ENCODE measurements at places on chromosomes 16 and 17.

DNA sequence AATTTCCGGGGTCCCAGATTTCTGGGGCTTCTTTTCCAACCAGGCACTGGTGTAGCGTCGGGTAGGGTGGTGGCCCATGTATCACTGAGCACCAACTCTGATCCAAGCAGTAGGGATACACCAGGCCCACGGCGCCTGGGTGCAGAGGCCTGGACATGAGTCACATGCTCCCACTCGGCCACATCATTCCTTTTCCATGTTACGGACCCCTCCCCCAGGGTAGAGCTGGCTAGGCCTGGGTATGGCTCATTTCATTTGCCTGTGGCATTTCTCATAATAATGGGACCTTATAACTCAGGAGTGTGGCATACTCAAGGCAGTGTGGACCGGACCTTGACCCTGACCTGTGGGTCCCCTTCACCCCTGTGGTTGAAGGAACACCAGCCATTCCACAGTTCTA, 18.0 kb upstream of the NDRG4 start:
- no peak for DNase-seq

GRCh38 chr17:75899353-75899752, 2.6 kb upstream of the TRIM65 start:
- DNase-seq = no peak

DNA sequence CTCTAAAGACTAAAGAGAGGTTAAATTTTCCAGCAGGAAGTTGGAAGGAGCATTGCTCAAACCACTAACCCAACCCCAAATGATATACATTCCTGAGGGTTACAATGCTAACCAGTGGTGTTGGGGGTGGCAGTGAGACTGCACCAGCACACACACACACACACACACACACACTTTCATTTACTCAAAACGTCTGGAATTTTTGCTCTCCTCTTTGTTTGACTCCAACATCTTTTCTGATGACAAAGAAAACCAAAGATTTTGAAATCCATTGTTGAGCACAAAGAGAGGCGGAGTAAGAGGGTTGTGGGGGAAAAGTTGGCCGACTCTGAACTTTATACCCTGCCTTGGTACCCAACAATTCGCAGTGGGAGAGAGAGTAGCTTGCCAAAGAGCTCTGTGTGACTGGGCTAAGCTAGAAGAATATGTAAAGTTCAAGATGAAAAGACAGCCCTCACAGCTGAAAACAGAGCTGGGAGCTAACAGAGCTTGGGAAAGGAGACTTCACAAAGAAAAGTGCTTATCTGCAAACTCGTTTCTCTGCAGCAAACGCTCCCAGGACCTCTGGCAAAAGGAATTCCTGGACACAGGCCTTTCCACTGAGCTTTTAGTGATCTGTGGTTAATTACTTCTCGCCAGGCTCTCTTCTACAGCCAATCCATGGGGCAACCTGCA, 426.0 kb upstream of the CDH11 start:
- DNase-seq = no peak

GRCh38 chr16:57264950-57265371, 19.5 kb downstream of the PLLP start:
- DNase-seq = no peak

DNA sequence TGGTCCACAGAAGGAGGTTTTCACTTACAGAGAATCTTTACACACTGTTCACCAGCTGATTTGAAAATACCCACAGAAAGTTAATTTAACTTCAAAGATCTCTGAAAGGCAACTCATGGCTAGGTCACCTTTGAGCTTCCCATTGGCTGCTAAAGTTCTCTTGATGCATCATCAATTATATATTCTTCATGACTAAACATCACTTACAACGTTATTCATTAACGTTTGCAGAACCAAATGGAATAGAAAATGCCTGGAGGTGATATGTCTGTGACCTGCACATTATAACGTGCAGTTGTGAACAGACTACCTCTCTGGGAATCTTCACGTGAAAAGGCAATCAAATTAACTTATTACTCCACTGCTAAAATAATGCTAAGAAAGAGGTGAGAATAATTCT, 238.5 kb downstream of the ZFHX3 start:
- no peak for DNase-seq

- no peak for DNase-seq
These were observed 8.4 kb downstream of the CLUH start for GRCh38 chr17:2703181-2703580.

DNA sequence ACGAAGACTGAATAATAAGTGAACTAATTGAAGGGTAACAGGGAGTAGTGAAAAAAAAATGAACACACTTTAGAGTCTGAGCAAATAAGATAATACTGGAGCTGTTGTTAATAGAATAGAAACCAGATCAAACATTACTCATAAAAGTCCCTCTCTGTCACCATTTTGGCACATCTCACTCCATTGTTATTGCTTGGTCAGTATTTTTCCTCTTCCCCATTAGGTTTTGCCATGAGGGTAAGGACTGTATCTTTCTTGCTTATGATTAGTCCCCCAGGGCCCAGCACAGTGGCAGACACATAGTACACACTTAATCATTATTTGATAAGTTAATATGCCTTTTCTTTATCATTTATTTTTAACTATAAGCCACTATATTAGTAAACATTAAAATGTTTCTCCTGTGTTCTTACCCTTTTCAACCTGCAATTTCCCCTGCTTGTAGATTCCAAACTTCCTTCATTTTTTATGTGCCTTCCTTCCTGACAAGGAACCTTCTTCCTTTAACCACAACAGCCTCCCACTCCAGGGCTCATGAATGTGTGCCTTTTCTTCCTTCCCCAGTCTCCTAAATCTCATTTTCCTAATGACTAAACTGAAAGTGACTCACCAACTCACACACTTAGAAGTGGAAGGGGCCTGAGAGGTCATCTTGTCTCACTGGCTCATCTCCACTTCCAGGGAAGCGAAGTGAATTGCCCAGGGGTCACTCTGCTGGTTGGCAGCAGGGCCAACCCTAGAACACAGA, 88.2 kb upstream of the HAS3 start:
- DNase-seq = no peak

DNA sequence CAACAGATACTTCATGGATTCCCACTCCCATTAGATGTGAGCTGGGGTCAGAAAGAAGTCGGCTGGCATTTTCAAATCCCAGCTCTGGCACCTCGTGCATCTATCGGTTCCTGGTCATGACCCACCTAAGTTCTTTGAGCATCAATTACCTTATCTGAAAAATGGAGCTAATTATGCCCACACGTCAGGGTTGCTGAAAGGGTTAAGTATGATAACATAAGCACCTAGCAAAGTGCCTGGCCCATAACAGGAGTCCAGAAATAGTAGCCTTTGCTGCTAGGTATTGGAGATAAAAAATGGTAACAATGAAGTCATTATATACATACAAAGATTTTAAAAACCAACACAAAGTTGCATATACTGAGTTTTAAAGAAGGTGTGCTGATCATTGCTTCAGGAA, 14.1 kb upstream of the GNA13 start:
- no peak for DNase-seq

- DNase-seq = no peak
These were observed 6.6 kb upstream of the JUP start for GRCh38 chr17:41792845-41793783.

DNA sequence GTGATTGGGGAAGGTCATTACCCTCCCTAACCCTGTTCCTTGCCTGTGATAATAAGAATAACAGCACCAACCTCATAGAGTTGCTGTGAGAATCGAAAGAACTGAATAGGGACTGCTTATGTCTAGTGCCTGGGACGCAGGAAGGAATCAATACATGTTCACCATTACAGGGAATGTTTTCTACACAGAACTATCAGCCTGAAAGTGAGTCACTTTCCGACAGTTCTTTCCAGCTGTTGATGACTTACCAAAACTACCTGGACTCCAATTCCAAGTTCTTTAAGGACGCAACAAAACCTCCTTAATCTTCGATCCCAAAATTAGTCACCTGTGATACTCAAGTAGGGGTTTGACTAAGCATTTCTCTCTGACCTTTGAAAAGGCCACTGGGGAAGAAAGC, 29.4 kb downstream of the ZNF423 start:
- DNase-seq = no peak

GRCh38 chr16:5432166-5432565, 334.6 kb upstream of the EEF2KMT start:
- no peak for DNase-seq

DNA sequence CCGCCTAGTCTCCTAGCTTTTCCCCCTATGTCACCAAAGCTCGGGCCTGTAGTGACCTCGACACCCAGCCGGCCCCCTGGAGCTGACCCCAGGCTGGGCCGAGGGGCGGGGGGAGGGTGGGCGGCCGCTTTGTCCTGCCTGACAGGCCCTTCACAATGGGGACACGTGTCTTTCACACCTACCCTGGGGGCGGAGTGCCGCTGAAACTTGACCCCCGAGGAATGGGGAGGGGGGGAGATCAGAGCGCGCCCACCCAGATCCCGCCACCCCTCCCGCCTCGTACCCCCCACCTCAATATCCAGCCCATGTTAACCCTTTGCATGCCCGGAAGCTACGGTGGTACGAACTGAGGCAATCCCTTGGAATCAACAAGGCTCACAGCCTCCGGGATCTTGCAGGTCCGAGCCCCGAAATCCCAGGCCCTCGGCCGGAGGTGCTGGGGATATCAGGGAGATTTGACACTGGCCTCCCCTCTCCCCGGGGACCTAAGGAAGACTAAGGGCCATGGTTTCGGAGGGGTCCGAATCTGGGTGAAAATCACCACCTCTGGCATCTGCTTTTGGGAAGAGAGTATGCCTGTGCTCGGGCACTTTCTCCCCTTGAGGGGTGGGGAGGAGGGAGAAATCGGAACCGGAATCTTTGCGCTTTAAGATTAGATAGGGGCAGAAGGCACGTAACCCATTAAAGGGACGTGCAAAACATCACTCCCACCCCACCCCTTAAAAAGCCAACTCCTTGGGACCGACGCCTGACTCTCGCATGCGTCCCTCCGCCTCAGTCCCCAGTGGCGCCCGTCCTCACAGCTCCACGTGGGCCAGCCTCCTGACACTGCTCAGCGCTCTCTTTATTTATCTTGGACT, 2.6 kb downstream of the NOG start:
- DNase-seq = no peak

GRCh38 chr16:70635336-70636016, 10.9 kb upstream of the IL34 start:
- DNase-seq = no peak

GRCh38 chr17:38942696-38943334, 17.4 kb downstream of the LASP1NB start:
- DNase-seq = no peak

- no peak for DNase-seq
These were observed 62.5 kb downstream of the ABCA8 start for GRCh38 chr17:68892658-68893057.

DNA sequence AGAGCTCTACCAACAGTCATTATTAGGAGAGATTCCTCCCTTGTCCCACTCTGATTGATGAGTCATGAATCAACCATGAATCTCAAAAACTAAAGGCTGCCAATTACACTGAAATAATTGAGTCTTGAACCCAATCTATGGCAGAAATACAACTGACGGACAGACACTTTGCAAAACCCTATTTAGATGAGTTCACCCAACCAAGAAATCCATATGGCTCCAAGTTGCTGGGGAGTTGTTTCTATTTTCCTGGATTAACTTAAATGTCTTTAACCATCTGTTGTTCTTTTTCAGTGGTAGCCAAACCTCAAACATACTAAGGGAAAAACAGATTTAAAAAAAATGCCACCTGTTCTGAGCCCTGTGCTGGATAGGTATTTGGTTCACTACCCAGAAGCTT, 151.0 kb downstream of the SHISA9 start:
- no peak for DNase-seq

- no peak for DNase-seq
These were observed 1.6 kb downstream of the UBTF start for GRCh38 chr17:44217738-44218343.

GRCh38 chr17:63331301-63332061, 114.6 kb downstream of the CYB561 start:
- no peak for DNase-seq

DNA sequence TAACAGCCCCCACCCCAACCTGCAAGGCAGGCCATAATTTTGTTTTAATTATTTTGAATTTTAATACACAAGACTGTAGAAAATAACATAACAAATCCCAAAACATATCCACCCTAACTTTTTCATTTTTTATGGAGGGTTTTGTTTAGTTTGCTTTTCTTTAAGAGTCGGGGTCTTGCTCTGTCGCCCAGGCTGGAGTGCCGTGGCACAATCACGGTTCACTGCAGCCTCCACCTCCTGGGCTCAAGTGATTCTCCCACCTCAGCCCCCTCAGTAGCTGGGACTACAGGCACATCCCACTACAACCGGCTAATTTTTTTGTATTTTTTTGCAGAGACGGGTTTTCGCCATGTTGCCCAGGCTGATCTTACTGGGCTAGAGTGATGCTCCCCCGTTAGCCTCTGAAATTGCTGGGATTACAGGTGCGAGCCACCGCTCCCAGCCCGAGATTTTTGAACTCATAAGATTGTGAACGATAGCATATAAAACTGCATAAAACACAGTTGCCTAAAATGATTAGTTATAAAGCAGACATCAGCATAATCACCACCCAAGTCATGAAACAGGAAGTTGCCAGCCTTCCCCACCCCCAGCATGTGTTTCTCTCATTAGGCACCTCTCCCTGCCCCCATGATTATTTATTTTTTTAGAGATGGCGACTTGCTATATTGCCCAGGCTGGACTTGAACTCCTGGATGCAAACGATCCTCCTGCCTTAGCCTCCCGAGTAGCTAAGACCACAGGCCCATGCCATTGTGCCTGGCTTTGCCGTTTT, 13.6 kb upstream of the DOC2B start:
- DNase-seq = no peak

DNA sequence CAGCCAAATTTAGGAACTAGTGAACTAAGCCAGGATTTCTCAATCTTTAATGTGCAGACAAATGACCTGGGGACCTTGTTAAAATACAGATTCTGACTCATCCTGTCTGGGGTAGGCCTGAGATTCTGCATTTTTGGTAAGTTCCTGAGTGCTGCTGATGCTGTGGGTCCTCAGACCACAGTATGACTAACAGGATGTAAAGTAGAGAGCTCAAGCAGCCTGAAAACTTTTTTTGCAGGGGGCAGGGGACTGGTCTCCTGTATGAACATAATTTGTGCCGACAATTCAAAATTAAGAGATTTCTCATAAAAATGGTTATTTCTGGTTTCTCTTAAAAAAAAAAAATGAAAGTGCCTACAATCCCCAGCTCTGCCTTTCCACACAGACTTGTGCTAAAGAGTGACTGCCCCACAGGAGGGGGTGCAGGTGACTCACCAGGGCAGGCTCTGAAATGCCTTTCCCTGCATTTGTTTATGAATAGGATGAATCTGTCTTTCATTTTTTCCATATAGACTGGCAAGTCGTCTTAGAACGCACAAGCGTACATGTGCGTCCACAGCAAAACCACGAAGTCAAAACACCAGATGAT, 271.5 kb downstream of the PHKB start:
- no peak for DNase-seq
